NCI-H510A treated with DMSO at 0.1 percent for 48 hours (cell line): ENCODE measurements at places on chromosomes 13 and 19.

DNA sequence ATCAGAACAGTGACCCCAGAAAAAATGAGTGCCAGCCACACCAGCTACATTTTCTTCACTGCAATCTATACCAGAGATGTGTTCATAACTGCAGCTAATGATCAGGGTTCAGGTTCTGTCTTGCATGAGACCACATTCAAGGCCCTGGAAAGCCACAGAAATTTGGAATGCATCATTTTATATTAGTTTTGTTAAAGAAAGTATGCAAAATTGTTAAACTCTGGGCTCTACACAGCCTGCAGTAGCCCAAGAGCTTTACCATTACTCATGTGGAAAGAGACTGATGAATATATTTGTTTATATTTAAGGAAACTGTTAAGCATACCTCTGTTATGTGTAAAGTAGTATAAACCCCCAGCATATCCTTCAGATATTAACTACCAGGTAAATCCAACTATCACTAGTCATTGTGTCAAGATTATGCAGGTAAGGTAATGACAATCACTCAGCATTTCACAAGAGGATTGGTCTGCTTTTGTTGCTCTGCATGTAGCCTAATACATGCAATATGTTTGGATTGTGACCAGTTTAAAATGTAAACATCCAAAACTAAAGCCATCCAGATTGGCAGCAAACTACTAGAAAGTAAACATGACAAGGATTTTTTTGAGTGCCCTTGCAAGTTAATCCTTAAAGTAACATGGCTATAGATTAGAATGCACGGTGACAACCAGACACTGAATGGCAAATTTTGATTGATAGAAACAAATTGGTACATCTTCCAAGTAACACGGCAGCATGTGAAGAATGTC is 429.1 kb upstream of the ARGLU1 start:
- DNase-seq = peak; percentile 6

- DNase-seq = peak; percentile 17
These were observed 36.4 kb downstream of the CRYL1 start for GRCh38 chr13:20489185-20489820.

DNA sequence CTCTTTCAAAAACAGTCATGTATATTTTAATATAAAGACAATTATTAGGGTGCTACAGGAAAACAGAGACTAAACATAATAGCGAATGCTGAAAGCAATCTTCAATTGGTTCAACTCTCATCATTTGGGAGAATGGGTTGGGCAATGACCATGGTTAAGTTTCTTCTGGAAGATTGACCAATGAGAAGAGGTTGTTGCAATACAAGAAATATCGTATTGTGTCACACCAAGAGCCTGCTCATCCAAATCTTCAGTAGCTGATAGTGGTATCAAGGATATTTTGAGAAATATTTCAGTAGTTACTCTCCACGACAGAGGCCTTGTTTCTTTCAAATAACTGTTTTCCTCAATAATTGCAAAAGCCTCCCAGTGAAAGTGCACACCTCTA is 83.0 kb upstream of the FNDC3A start:
- no peak for DNase-seq

DNA sequence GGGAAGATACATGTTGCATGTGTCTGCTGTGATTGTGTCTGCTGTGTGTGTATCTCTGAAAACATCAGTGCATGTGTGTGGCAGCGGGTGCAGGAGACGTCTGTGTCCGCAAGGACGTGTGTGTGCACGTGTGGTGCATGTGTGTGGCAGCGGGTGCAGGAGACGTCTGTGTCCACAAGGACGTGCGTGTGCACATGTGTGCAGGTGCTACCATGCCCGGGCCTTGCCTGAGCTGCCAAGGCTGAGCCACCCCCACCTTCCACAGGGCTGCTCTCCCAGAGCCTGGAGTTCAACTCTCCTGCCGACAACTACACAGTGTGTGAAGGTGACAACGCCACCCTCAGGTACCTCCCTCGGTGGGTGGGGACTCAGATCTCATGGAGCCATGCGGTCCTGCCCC is 10.4 kb downstream of the IGLON5 start:
- DNase-seq = no peak

DNA sequence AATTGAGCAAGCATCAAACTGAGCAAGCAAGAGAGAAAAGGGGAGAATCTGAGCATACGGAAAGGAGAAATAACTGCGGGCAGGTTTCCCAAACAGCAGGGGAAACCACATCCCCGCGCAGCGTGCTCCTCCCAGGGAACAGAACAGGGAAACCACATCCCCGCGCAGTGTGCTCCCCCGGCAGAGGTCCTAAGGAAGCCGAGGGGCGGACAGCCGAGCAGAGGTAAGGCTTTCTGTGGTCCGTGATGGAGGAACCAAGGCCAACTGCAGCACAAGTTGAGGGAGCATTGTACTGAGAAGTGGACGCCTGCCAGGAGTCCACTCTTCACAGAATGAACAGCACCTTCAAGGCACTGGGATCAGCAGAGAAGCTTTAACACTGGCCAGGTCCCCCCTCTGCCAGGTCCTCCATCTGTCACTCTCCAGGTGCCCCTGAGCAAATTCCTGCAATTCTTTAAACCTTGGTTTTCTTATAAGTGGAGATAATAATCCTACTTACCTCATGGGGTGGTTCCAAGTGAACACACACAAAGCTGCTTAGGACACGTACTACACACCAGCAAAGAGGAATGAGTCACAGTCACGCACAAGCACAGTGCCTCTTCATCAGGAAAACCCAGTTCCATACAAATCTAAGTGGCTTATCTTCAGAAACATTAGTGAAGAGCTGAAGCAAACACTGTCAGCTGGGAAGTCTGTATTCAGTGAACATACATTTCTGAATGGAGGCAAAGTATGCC is 23.0 kb upstream of the LAMP1 start:
- no peak for DNase-seq

- no peak for DNase-seq
These were observed 1427.7 kb downstream of the EFNB2 start for GRCh38 chr13:105107781-105108180.

GRCh38 chr19:56720281-56720680 is 48.7 kb upstream of the ZNF835 start:
- no peak for DNase-seq

DNA sequence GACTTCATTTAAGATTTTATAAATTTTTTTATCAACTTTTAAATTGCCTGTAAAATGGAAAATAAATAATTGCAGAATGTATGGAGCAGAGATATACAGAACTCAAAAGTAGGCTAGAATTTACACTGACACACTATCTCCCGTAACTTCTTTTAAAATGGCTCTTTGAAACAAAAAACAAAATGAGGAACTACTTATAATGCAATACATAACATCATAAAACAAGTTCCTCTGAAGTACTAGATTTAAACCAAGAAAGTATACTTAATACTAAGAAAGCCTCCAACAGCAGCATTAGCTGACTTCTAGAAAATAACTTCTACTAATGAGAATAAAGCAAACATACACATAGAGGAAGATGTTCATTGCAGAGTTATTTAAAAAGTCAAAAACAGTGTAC is 17.0 kb downstream of the RBM26 start:
- no peak for DNase-seq

DNA sequence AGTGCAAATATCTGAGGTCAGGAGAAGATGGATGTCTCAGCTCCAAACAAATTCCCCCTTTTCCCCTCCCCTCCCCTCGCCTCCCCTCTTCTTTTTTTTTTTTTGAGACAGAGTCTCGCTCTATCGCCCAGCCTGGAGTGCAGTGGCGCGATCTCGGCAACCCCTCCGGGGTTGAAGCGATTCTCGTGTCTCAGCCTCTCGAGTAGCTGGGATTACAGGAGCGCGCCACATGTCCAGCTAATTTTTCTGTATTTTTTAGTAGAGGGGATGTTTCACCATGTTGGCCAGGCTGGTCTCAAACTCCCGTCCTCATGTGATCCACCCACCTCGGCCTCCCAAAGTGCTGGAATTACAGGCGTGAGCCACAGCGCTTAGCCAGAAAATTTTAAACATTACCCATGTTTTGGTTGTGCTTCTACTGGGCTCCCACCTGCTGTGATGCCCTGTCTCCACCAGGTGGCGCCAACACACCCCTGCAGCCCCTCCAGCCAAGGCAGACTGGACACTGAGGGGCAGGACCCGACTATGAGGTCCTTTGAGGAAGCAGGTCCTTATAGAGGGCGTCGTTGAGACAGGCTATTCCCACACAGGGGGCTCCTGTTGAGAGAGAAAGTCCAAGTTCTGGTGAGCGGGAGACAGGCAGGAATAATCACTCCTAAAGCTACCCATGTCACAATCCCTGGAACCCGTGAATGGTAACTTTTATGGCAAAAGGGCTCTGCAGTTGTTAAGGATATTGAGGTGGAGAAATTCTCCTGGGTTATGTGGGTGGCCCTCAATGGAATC is 6.3 kb downstream of the ERICH4 start:
- peak; percentile 43 for DNase-seq

DNA sequence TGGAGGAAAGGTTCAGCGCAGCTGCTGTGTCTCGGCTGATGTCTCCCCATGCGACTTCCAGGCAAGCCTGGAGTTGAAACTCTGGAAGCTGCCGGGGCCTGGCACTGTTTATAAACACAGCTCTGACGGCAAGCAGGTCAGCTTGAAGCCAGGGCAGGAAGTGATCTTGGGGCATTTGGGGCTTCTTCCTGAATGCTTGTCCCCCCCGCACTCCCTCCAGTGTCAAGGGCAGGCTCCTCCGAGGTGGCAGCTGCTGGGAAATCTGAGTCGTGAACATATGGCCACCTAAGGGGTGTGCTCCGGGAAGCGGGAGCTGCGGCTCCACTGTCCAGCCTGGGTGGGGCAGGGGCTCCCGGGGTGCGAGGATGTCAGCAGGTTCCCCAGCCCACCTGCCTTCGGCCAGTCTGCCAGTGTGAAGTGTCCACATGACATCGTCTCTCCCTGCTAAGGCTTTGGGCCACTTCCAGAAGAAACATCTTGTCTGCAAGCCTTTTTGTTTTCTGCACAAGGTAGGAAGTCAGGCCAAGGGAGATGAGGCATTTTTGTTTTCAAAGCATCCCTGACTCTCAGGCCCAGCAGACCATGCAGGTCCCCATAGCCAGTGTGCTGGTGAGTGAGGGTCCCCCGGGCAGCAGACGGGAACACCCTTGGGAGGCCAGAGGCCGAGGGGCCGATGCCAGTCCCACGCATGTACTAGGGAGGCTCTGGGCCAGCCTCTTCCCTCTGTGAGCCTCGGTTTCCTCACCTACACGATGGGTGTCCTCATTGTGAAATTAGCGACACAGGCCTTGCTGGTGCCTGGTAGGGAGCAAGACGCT is 2.7 kb downstream of the PIAS4 start:
- DNase-seq = no peak

DNA sequence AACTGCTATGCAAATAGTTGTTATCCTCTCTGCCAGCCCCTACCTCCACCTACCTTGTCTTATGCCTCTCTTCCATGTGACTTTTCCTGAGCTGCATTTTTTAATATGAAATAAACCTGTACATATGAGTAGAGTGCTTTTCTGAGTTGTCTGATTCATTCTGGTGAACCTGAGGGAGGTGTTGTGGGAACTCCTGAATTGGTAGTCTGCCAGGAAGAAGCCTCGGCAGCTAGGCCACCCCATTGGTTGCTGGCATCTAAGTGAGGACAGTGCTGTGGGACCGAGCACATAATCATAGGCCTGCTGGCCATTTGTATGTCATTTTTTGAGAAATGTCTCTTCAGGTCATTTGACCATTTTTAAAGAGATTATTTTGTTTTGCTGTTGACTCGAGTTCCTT is 1146.8 kb downstream of the UQCRFS1 start:
- no peak for DNase-seq

GRCh38 chr13:108961542-108962125 is 332.2 kb downstream of the MYO16 start:
- DNase-seq = peak; percentile 81

- DNase-seq = peak; percentile 40
These were observed 1.1 kb upstream of the ERF start for GRCh38 chr19:42255766-42256745.

GRCh38 chr13:110877737-110878258 is 37.1 kb downstream of the ANKRD10 start:
- DNase-seq = no peak

DNA sequence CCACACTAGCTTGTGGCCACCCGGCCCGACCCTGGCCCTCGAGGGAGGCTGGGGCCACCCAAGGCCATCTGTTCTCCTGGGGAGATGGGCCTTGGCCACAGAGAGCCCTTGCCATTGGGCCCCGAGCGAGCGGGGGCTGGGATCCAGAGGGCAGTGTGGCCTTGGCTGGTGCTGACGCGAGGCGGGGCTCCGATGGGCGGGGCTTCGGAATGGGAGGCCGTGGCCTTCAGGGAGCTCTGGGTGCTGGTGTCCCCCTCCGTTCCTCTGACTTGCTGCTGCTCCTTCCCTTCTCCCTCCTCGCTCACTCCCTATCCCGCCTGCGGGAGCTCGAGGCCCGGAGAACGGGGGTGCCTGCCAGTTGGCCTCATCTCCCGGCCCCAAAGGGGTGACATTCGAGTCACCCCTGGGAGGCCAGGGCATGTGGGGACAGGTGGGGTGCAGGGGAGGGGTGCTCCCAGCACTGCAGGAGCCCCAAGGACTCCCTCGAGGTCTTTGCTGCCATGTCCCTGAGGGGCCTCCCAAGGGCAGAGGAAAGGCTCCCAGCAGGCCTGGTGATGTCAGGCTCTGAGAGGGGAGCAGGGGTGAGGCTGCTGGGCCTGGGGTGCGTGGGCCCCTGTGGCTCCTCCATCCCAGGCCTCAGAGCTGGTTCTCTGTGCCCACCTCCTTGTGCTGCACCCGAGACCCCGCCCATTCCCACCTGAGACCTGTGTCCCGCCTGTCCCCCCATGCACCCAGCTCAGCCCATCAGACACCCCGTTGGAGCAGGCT is 4.2 kb downstream of the NCLN start:
- no peak for DNase-seq

DNA sequence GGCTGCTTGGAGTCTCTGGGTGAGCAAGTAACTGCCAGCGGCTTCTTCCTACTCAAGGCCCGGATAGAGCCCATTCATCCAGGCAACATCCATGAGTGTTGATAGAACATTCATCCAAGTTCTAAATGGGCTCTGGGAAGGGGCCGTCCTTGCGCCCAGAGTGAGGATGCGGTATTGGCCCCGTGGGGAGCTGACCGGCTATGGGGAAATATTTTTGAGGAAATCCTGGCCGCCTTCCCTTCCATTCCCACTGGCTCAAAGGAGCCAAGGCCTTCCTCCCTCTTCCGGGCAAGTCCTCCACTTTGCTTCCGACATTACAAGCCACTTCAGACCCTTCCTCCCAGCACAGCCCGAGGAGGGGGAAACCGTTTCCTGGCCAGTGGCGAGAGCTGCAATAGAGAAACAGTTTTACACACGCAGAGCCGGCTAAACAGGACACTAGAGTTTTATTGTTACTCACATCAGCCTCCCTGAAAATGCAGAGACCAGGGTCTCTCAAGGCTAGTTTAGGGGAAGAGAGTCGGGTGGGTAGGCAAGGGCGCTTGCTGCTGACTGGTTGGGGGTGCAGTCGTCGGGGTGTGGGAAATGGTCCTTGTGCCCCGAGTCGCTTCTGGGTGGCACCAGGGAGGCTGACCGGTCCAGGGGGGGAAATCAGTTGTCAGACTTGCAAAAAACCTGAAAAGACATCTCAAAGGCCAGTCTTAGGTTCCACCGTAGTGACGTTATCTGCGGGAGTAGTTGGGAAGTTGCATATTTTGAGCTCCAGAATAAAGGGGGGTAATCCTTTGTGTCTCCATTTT is 37.5 kb downstream of the C13orf46 start:
- DNase-seq = no peak

- DNase-seq = no peak
These were observed 22.0 kb downstream of the MUC16 start for GRCh38 chr19:8988204-8988603.

GRCh38 chr13:97199451-97199850 is 22.7 kb upstream of the MBNL2 start:
- no peak for DNase-seq

- DNase-seq = no peak
These were observed 4.1 kb downstream of the TECR start for GRCh38 chr19:14533450-14533849.

GRCh38 chr13:24995225-24995804 is 100.6 kb upstream of the PABPC3 start:
- peak; percentile 86 for DNase-seq

GRCh38 chr19:7260161-7260560 is 34.1 kb downstream of the INSR start:
- no peak for DNase-seq
